Brain (organoid and tissue), 16 donors: ENCODE measurements at places on chromosomes 3 and 15. TPM values are rescaled to one million over a fixed set of nuclear protein-coding genes. Genes with fewer than 3 reads are reported as not detected.

- DNase-seq, result no peak
Measured at GRCh38 chr3:143824735-143825385, 23.4 kb downstream of the SLC9A9 start.

DNA sequence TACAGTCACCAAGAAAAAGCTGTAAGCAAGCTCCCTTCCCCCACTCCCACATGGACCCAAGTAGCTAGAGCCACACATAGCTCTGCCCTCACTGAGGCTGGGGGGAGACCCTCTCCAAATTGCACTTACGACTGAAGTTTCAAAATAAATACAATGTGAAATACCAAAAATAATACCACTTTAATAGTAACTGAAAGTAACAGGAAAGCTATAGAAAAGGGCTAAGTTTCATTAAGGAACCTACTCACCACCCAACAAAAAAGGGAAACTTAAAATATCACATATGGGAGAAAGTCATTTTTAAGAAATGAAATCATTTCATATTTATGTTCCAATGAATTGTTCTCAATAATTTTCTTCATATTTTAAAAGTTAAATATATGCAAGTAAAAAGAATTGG is 130.4 kb upstream of the UBE2E2 start:
- DNase-seq, result no peak

DNA sequence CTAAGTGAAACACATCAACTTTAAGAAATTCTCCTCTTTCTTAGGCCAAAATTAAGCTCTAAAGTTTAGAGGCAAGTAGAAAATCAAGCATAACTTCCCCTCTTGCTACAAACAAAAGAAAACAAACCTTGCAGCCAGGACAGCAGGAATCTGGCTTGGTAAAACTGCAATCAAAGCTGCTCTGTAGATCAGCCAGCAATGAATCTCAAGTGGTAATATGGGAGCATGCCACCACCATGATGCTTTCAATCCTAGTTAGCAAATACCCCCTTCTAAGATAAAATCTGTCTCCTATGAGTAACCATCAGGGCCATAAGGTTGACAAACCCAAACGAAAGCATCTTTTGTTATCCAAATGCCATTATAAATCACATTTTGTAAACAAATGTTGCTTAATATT is 208.3 kb upstream of the PLSCR5 start:
- DNase-seq, result peak; percentile 1

DNA sequence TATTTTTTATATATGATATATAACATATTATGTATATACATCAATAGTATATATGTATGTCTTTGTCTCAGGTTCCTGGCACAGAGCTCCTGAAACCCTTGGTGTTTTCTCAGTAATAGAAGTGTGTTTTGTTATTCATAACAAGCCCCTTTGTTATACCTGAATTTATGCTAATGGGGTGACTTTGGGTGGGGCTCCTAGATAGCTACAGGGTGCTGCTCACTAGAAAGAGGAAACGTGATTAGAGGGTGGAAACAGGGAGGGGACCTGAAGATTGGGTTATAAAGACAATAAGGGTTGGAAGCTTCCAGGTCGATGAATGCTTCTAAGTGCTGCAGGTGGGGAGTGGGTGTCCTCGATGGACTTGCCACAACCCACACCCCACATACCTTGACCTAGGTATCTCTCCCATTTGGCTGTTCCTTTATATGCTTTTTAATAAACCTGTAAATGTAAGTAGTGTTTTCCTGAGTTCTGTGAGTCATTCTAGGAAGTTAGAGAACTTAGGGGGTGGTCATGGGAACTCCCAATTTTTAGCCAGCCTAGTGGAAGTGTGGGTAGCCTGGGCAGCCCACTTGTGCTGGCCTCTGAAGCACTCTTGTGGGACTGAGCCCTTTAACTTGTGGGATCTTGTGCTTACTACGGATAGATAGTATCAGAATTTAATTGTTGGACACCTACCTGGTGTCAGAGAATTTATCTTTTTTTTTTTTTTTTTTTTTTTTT is 36.9 kb upstream of the C15orf39 start:
- no peak for DNase-seq

DNA sequence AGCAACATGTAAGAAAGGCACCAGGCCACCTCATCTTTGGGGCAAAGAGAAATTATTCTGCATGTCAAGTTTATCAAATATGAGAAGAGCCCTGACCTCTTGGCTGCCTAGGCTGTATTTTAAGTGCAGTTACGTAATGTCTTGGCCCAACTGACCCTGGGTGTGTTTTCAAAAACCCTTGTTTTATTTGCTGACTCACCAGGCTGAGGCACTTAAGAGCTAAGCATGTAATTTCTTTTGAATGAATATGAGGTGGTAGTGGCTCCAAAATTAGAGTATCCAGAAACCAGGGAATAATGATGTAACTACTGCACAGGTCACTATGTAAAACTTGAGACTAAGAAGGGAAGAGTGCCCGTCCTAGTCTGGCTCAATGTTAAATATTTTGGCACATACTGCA is 24.3 kb downstream of the PGPEP1L start:
- no peak for DNase-seq

GRCh38 chr3:43473244-43473643 is 148.6 kb downstream of the ANO10 start:
- DNase-seq, result no peak

- peak; percentile 76 for DNase-seq
Measured at GRCh38 chr3:182117583-182117982, 405.9 kb downstream of the SOX2 start.

GRCh38 chr15:61398310-61398709 is 169.2 kb upstream of the RORA start:
- no peak for DNase-seq

DNA sequence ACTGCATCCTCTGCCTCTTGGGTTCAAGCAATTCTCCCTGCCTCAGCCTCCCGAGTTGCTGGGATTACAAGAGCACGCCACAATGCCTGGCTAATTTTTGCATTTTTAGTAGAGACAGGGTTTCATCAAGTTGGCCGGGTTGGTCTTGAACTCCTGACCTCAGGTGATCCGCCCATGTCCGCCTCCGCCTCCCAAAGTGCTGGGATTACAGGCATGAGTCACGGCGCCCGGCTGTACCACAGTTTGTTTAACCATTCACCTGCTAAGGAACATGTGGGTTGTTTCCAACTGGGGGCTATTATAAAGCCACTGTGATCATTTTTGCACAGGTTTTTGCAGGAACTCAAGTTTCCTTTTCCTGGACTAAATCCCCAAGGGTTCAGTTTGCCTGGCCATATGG is 123.2 kb upstream of the RAP2B start:
- DNase-seq, result no peak

DNA sequence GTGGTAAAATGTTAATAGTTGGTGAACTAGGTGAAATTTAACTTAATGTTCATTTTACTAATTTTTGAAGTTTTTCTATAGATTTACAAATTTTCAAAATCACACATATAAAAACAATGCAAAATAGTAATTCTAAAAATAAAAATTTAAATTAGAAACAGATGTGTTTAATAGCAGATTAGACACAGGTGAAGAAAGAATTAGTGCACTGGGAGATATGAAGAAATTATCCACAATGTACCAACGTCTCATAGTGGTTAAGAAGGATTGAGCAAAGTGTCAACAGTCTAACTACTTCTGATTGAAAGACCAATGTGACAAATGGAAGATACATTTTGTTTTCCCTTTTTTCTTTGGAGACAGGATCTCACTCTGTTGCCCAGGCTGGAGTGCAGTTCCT is 26.5 kb downstream of the SPG11 start:
- no peak for DNase-seq

- no peak for DNase-seq
Measured at GRCh38 chr3:121722411-121722810, 27.1 kb downstream of the GOLGB1 start.

DNA sequence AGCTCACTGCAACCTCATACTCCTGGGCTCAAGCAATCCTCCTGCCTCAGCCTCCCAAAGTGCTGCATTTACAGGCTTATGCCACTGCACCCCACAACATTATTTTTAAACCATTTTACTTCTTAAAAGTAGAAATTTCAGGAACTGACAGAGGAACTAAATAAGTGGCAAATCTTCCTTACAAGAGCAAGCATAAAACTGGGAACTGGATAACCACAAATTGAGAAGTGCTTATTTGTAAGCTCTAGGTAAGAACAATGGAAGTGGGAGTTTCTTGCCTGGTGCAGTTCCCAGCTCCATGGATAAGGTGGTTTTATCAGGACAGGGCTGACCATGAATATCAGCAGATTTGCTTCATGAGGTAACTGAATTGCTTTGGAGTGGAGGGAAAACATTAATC is 655.2 kb downstream of the DIPK2A start:
- DNase-seq, result no peak

DNA sequence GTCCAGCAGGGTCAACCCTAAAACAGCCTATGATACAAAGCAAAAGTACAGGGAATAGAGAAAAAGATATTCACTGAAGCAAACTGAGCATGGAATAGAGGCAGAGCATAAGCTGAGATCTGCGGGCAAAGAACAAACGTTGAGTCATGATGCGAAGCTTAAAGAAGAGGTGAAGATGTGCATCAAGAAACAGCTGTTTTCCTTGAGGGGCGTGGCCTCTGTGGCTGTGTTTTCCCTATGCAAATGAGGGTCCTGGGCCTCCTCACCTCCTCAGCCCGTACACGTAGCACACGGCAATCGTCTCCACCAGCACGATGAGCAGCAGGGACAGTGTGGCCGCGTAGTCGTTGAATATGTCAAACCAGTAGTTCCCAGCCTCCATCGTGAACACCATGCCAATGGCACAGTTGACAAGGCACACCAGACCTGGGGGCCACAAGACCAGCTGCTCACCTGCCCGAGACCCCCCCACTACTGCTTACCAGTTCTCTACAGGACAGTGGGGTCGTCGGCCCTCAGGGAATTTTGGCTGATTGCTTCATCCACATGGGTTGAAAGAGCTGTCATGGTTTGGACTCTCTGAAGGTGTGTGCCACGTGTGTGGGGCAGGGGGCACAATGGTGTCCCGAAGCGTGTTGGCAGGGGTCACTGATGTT is 33.6 kb downstream of the SLC6A20 start:
- no peak for DNase-seq

DNA sequence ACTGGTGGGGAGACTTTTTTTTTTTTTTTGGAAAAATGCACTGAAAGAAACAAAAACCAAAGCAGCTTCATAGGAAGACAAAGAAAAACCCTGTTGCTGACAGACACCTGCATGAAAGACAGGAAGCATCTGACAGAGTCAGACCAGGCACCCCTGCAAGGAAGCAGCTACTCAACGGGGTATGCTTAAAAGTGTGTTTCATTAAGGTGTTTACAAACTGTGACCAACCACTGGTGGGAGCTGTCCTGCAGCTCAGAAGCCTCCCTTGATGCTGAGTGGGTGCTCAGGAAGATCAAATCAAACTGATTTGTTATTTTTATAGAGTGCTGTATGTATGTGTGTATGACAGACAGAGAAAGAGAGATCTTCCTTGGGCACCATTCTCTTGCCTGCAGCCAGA is 34.7 kb upstream of the AGBL1 start:
- no peak for DNase-seq

- DNase-seq, result no peak
Measured at GRCh38 chr15:75680007-75680789, 32.5 kb downstream of the CSPG4 start.

DNA sequence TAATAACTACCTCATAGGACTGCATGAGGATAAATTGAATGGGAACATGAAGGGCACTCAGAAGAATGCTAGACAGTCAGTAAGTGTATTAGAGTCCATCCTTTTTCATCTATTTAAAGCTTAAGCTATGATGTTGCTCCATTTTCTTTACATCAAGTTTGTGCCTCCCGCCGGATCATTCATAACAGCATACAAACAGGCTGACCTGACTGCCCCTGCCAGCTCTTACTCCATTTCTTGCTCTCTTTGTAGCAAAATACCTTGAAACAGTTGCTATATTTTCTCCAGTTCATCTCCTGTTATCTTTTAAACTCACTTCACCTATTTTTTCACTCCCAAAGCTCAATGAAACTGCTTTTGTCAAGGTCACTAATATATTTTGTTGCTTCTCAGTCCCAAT is 315.6 kb upstream of the ALCAM start:
- no peak for DNase-seq

DNA sequence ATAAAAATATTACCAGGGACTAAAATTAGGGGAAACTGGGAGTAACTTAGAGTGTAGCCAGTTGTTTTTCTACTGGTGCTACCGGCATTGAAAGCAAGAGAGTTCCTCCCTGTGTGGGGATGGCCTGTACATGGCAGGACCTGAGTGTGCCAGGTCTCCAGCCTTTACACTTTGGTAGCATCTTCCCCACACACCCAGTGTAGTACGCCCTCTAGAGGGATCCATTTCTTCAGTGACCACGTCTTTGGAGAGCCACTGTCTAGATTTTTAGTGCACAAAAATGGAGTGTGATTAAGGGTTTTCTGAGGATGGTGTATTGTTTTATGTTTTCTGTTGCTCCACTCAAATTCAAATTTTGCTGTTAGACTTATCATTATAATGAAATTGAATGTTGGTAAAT is 507.0 kb upstream of the TPRG1 start:
- no peak for DNase-seq

GRCh38 chr3:122538956-122539490 is 24.3 kb upstream of the KPNA1 start:
- DNase-seq, result no peak

- DNase-seq, result no peak
Measured at GRCh38 chr3:39750712-39751111, 58.7 kb upstream of the MYRIP start.

DNA sequence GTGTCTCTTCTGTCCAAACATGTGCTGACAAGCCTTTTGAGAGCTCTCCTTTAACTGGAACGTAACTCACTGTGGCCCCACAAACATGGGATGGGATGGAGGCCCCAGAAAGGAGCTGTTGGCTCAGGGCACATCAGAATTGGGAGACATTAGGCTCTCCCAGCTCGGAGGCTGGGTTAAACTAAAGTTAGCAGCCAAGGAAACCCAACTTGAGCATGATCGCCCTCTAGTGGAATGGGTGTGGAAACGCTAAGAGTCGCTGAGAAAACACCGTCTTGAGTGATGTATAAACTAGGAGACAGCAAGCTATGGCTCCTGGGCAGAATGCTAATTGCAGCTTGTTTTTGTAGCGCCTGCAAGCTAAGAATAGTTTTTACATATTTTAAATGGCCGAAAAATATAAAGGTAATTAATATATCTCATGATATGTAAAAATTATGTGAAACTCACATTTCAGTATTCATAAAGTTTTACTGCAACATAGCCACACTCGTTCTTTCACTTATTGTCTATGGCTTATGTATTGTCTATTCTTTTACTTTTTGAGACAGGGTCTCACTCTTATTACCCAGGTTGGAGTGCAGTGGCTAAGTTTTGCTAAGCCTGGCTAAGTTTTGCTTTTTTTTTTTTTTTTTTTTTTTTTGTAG is 138.8 kb upstream of the HACD2 start:
- DNase-seq, result peak; percentile 85

GRCh38 chr3:94996743-94997142 is 933.9 kb downstream of the NSUN3 start:
- DNase-seq, result no peak

Gene MRPS25
- polyA plus RNA-seq, result 19.4 TPM

Gene SERPINI2
- not detected for polyA plus RNA-seq

Gene RABL3
- polyA plus RNA-seq, result 7.0 TPM

Gene GOLGA8S
- not detected for polyA plus RNA-seq

Gene SAMMSON
- polyA plus RNA-seq, result not detected

Gene CAMP
- polyA plus RNA-seq, result not detected

Gene CEP19
- polyA plus RNA-seq, result 4.9 TPM

Gene TMC3
- not detected for polyA plus RNA-seq

Gene CCR8
- not detected for polyA plus RNA-seq

Gene RBMS3
- 2.4 TPM for polyA plus RNA-seq

Gene SPATA12
- polyA plus RNA-seq, result not detected

Gene SYNPR
- polyA plus RNA-seq, result 8.1 TPM

Gene CCR4
- not detected for polyA plus RNA-seq

Gene CCR9
- 0.25 TPM for polyA plus RNA-seq

Gene PLS1
- polyA plus RNA-seq, result 16.2 TPM

Gene STRIT1
- polyA plus RNA-seq, result not detected

Gene TMEM158
- polyA plus RNA-seq, result 13.0 TPM

Gene SLC4A7
- polyA plus RNA-seq, result 1.2 TPM
